ENCODE measurements at places on chromosomes 5 and 9.

- DNase-seq: no peak
Observed at GRCh38 chr5:170076739-170077138, 29.0 kb upstream of the FOXI1 start.

DNA sequence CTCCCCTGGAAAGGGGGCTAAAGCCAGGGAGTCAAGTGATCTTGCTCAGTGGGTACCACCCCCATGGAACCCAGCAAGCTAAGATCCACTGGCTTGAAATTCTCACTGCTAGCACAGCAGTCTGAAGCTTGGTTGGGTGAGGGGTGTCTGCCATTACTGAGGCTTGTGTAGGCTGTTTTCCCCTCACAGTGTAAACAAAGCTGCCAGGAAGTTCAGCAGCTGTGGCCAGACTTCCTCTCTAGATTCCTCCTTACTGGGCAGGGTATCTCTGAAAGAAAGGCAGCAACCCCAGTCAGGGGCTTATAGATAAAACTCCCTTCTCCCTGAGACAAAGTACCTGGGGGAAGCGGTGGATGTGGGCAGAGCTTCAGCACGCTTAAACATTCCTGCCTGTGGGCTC lies 17.1 kb upstream of the EPB41L4A start:
- no peak for DNase-seq

DNA sequence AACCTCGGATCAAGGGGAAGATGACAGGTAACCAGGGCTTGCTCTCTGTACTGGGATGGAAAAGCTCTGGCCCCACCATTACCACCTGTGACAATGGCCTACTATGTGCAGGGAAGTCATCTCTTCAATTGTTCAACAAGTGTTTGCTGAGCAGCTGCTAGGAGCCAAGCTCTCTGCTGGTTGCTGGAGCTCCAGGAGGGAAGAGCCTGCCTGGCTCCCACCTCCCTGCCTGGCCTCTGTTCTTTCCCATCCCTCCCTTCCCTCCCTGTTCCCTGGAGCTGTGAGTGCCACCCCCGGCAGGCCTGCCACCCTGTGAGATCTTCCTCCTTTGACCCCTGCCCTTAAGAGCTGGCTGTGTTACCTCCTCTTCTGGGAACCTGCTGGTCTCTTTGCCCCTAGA lies 59.7 kb upstream of the IER5L start:
- DNase-seq: no peak

DNA sequence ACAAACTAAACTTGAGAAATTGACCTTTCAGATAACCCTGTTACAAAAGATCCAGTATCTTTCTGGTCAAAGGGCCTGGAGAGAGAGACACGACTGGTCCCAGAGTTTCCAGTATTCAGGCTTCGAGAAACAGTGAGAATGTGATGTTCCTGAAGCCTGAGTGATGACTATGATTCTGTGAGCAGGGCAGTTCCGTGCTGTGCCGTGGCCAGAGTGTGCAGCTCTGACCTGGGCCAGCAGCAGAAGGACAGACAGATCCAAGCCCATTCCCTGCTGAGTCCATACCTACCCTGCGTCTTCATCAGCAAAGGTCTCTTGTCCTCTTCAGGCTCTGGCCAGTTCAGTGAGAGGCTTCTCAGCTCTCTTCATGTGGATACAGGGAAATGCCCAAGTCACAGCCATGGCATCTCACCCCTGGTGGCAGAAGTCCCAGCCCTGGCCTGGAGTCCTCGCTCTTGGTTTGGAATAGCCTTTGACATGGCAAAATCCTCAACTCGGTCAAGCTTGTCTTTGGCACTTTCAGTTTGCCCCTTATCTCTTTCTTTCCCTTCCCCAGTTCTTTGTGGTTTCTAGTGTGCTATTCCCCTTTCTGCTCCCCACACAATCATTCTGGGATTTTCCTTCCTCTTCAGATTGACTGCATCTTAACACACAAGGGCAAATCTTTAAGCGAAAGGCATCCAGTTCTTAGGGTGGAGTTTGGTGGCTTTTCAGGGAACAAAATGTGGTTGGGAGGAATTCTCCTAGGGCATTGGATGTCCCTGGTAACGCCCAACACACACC lies 107.7 kb downstream of the LIFR start:
- DNase-seq: no peak

- DNase-seq: peak; percentile 74
Observed at GRCh38 chr9:129597355-129598088, 23.4 kb downstream of the C9orf50 start.

- DNase-seq: no peak
Observed at GRCh38 chr9:100281066-100281465, 71.7 kb downstream of the TEX10 start.

GRCh38 chr5:178527458-178528307 lies 62.5 kb downstream of the COL23A1 start:
- no peak for DNase-seq

- no peak for DNase-seq
Observed at GRCh38 chr9:18059447-18059846, 414.5 kb upstream of the ADAMTSL1 start.

DNA sequence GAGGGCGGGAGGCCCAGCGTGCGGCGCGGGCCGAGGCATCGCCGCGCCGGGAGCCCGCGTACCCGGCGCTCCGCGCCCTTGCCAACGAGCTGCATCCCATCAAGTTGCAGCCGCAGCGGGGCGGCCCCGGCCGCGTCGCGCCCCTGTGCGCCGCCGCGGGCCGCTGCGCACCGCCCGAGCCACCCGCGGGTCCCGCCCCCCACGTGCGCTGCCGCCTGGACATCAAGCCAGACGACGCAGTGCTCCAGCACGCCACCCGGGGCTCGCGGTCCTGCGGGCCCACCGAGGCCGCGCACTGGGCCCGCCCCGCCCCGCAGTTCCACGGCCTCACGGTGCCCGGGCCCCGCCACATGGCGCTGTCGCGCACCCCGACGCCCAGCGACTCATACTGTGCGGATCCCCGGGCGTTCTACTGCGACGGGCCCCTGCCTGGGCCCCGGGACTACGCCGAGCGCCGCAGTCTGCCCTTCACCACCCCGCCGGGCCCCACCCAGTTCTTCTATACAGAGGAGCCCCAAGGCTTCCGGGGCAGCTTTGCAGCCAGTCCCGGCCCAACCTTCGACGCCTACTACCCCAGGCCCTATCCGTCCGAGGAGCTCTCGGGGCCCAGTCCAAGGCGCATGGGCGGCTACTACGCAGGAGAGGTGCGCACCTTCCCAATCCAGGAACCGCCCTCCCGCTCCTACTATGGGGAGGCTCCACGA lies 2.6 kb downstream of the AJM1 start:
- DNase-seq: no peak

- no peak for DNase-seq
Observed at GRCh38 chr9:88433583-88434255, 45.5 kb downstream of the SPIN1 start.

GRCh38 chr5:142659405-142659804 lies 26.5 kb downstream of the FGF1 start:
- no peak for DNase-seq

- DNase-seq: no peak
Observed at GRCh38 chr5:124365361-124365801, 381.1 kb downstream of the ZNF608 start.

DNA sequence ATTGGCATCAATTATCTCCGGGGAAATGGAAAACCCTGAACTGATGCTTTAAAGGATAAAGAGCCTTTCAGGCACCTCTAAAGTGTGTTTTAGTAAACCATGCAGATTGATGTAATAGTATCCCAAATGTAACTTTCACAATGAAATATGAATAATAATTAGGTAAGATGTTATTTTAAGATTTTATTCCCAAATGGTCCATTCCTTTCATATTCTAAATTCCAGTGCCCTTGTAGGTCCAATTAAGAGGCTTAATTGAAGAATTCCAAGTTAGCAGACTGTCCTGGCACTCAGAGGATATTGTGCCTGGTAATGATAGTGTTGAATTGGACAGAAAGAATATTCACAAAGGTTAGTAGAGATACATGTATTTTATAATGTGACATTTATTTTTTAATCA lies 352.5 kb upstream of the NUDT12 start:
- DNase-seq: no peak

DNA sequence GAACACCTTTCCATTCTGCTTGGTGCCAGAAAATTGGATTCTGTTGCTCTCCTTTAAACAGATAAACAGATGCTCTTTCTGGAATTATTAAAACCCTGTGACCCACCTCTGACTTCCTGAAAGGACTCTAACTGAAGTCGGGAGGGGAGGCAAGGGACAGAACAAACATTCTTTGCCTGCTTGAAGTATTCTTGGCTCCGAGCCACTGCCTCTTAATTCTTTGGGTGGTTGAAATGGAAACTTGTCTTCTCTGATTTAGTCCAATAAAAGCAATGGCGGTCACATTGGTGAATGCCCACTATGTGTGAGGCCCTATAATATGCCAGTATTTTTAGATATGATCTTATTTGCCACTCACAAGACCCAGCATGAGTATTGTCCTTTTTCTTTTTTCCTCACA lies 236.8 kb downstream of the SLIT3 start:
- DNase-seq: no peak

DNA sequence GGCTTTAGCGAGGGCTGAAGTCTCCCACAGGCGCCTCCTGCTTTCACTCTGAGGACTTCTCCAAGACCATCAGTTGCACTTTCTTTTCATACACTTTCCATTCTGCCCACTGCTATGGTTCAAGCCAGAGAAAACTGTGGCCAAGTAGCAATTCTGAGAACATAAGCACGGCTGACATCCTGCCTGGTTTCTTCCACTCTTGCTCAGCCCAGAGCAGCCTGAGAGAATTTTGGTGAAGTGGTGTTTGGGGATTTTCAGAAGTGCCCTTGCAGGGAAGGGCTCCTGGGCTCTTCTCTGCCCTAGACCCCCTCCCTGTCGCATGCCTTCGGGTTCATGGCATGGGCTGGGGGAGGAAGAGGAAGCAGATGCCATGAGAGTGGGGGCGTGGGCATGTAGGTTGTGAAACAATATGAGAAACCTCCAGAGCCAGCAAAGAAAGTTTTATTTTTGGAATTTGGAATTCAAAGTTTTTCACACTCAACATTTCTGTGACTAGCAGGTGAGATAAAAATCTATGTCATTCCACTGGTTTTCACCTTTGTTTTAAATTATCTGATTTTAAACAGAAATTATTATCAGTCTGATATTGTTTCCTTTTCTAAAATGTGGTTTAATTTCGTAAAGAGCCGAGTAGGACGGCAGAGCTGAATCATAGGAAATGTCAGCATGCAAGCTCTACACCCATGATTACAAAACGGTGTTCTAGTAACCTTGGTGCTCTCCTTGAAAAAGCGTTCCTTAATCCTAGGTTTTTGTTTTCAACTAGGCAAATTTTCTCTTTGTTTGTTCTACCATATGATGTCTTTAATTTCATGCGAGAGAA lies 27.8 kb upstream of the TNFSF8 start:
- DNase-seq: no peak

GRCh38 chr5:151682751-151683331 lies 3.9 kb downstream of the SPARC start:
- DNase-seq: no peak

DNA sequence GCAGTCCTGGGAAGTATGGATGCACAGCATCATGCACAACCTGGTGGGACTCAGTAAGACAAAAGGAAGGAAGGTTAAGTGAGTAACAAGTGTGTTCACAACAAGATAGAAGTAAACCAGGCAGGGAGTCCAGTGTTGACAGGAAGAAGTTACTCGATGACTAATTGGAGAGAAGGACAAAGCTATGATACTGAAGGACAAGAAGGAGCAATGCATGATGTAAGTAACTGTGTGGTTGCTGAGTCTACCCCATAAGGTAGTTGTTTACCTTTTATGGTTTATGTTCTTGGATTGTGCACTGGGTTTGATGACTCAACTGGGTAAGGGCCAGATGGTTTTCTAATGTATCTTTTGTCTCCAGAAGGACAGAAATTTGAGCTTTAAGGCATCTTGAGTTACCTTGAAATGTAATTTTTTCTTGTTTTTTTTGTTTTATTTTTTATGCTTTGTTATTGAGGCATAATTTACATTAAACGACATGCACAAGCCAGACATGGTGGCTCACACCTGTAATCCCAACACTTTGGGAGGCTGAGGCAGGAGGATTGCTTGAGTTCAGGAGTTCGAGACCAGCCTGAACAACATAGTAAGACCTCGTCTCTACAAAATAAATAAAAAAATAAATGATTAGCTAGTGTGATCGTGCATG lies 89.2 kb upstream of the CAST start:
- DNase-seq: no peak

DNA sequence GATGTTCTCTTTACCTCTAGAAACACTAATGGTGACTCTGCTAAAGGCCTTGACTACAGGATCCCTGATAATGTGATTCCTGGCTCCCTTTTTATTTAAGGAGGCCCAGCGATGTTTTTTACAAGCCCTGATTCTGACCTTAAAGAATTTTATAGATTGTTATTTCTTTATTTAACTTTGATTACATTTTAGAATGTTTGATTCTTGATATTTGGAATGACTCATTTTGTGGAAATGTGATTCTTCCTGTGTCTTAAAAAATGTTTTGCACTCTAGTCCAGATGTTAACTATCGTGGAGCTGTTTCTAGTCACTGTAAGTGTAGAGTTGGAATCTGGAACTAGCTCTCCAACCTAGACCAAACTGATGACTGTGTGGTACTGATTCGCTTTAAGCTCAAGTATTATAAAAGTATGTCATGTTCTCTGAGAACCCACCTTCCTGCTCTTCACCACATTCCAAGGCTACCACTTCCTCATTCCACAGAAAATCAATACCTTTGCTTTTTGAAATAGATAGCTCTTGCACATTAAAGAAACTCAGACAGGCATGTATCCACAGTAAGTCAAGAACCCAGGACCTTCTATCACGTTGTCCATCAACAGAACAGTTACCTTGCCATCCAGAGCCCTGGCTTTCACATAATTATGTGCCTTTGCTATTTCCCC lies 65.2 kb downstream of the JMY start:
- DNase-seq: no peak

DNA sequence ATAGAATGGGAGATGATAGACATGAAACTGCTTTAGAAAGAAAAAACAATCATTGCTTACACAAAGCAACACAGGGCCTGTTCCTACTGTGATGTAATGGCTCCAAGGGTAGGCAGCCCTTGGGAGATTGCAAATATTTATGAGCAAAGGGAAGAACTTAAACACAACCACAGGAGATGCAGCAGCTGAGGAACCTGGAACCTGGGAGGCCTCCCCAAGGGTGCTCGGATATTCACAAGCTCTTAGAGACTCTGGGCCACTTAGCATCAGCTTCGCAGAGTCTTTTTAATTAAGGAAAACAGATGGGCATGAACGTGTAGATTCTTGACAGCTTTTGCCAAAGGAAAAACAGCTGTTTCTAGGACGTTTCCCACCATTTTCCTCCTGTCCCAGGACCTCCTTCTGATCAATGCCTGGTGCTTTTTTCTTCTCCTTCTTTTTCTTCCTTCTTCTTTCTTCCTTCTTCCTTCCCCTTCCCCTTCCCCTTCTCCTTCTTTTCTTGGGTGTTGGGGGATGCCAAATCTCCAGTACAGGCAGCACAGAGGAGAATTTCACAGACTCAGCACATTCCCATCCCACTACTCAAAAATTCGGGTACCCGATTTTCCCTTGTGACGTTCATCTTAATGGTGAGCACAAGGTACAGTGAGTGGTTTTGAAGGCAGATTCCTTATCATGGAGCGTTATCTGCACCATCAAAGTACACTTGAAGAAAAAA lies 28.1 kb upstream of the TCF7 start:
- DNase-seq: no peak
